Activated T-helper 1 cell treated with anti-CD3 and anti-CD28 coated beads, Interleukin-12 subunit alpha, Interleukin-12 subunit beta, Interleukin-2, Interleukin-4 antibody, amounts not matched to agents 30 ng/mL and 10 ng/mL and 1 ng/mL, durations not matched to agents 14 hours and 24 hours and 36 hours (primary cell): ENCODE measurements at places on chromosomes 12 and 14. TPM values are rescaled to one million over a fixed set of nuclear protein-coding genes. Genes with fewer than 3 reads are reported as not detected.

DTD2 gene
- 29.0 and 30.6 TPM in 2 replicates for total RNA-seq

STYX gene
- total RNA-seq, result 18.7 and 21.3 TPM in 2 replicates

MYF6 gene
- total RNA-seq, result not detected in 2 replicates

MRPS35 gene
- total RNA-seq, result 59.8 and 72.2 TPM in 2 replicates

PROX2 gene
- total RNA-seq, result not detected in 2 replicates

DNA sequence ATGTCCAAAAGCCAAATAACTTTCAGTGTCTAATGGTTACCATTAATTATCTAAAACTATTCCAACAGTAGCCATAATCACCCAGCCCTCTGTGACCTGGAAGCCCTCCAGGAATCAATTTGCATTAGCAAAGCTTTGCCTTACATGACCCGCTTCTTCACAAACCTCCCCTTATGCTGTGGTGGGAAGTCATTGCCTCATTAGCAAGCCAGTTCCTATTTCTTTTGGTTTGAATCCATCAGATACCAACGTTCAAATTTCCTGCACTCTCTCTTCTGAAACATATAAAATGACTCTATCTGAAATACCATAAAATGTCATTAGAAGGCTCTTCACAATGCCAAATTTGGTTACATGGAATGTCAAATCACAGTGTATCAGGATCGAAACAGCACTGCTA lies 268.3 kb upstream of the PRKD1 start:
- DNase-seq, result no peak

GRCh38 chr14:24347134-24347533 lies 7.3 kb upstream of the RIPK3 start:
- DNase-seq, result no peak

DNA sequence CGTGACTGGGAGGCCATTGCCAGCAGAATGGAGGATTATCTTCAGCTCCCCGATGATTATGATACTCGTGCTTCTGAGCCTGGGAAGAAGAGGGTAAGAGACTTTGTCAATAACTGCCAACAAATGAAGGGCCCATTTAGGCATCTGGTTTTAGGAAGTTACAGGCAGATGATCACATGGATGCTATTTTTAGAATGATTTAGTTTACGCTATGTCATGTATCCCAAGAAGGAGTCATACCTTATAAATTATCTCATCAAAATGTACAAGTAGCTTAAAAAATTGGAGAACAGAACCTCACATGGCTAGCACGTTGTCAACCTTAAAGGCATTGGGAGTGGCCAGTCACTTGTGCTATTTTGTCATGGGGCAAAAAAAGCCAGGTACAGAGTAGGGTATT lies 46.7 kb downstream of the PROX2 start:
- DNase-seq, result no peak

DNA sequence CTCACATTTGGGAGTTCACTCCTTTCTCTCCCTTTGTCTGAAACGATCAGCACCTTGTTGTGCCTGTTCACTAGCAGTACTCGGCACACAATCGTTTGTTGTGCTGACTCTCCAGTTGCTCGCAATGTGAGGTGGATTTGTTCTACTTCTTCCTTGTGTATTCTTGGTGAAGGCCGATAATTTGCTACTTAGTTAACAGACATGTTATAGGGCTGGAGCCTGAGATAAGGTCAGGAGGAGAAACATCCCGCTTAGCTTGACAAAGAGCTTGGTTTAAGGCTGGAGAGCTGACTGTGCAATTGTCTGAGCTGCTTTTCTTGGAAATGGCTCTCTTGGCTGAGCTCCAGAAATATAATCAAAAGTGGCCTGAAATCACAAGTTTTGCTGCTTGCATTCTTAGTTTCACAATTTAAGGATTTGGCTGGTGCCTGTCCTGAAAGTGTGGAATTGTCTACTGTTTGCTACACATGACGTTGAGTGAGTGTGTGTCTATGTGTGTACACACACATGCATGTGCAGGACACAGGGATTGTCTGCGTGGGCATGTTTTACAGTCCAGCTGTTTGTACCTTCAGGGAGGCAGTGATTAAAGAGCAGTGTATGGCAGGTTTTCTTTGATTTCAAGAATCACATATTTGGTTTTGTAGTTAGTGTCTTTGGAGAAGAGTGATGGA lies 77.7 kb downstream of the ARF6 start:
- no peak for DNase-seq

DNA sequence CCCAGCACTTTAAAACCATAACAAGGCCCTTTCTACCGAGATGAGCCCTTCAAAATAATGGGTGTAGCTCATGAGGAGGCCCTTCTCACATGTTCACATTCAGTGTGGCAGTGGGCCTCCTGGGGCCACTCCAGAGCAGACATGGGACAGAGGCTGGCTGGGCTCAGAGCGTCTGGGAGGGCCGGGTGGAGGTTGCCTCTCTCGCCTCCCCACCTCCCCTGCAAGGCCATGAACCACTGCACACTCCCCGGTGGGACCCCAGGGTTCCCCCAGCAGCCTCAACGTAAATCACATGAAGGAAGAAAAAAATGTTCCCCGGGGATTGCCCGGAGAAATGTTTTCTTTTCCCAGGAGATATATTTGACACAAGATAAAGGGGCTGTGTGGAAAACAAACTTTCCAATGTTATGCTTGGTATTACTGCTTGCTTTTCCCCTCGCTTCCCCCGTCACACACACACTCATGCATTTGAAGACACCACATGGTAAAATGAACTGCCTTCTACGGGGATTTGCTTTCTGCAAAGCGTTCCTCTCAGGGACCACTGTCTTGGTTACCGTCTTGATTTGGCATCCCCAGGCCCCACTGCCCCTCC lies 190.7 kb upstream of the CCND2 start:
- DNase-seq, result no peak

DNA sequence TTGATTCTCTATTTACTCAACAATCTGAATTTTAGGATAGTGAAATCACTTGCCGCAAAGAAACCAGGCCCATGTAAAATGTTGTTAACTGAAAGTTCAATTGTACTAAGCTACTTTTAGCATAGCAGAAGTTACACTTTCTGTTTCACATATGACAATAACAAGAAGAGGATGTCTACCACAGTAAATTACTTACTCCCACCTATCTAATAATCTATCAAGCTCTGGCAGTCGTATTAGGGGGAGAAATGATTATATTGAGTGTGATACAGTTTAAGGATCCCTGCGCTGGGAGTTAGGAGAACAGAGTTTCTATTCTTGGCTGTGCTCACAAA lies 66.5 kb upstream of the CAND1 start:
- DNase-seq, result no peak
